ENCODE measurements at places on chromosomes 3 and 15.
A peak's percentile ranks its signal among the peaks of the same experiment; 100 is the strongest.

- no peak for DNase-seq
Observed at GRCh38 chr15:95417761-95418160, 912.7 kb upstream of the NR2F2 start.

DNA sequence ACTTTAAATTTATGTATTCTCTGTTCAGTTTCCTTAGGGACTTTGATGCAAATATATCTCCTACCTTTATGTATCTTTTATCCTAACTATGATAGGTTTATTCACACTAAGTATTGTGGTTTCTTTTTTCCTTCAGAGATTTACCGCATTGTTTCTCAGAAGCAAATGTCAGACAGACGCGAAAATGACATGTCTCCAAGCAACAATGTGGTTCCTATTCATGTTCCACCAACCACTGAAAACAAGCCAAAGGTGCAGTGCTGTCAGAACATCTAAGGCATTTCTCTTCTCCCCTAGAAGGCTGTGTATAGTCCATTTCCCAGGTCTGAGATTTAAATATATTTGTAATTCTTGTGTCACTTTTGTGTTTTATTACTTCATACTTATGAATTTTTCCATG lies 18.3 kb downstream of the RAB11A start:
- no peak for DNase-seq

- no peak for DNase-seq
Observed at GRCh38 chr15:57550640-57551039, 41.1 kb upstream of the MYZAP start.

- DNase-seq = peak; percentile 88
Observed at GRCh38 chr15:52340093-52340492, 44.5 kb upstream of the MYO5C start.

DNA sequence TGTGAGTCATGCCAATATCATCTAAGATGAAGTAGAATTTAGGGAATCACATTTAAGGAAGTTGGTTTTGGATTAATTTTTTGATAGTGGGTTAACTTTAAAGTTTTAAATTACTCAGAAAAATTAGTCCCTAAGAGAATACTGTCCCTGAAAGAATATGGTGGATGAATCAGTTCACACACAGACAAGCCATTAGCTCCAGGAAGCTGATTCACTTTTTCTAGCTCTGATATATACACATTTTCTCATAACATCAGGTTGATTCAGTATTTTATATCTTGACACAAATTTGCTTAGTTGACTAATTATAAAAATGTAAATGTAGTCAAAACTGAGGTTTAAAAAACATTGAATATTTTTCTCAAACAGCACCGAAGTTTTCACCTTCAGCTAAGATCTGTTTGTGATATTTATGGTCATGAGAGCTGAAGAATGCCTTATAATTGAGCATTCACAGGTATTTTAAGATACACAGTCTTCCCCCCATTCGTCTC lies 55.1 kb downstream of the MYH15 start:
- DNase-seq = no peak

DNA sequence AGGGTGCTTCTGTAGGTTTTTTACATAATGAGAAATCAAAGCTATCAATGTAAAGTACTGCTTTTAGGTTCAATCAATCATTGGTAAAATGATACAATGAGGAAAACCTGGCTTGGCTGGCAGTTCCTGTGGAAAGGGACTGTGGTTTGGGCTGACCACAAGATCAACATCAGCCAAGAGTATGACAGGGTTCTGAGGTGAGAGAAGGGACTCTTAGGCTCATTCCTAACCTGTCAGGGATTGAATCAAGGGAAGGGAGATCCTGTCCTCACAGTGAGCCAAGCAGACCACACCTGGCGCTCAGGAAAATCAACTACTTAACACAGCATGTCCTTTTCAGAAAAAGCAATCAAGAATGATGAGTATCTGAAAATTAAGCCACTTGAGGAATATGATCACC lies 111.1 kb downstream of the MAGI1 start:
- peak; percentile 39 for DNase-seq

DNA sequence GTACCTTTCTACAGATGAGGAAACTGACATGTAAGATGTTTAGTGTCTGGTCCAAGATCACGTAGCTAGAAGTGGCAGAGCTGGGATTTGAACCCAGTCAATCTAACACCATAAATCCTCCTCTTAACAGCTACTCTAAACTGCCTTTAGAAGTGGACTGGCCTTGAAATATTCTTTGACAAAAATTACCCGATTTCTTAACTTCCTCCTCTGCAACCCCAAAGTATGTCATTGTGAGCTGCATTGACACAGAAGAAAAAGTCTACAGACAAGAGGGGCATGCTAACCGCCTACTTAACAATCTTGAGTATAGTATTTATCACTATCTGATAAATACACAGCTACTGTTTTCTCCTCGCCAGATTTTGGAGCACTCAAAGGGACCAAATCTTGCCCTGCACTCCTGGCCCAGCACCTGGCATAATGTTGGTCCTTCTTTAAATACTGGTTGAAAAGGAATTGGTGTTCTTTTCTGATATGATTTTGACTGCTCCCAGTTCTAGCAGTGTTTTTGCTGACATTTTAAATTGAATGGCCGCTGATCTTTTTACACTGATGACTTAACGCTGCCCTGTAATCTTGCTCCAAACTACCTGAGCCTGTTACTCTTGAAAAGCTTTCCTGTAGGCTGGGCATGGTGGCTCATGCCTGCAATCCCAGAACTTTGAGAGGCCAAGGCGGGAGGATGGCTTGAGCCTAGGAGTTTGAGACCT lies 36.9 kb downstream of the ITPR1 start:
- no peak for DNase-seq

DNA sequence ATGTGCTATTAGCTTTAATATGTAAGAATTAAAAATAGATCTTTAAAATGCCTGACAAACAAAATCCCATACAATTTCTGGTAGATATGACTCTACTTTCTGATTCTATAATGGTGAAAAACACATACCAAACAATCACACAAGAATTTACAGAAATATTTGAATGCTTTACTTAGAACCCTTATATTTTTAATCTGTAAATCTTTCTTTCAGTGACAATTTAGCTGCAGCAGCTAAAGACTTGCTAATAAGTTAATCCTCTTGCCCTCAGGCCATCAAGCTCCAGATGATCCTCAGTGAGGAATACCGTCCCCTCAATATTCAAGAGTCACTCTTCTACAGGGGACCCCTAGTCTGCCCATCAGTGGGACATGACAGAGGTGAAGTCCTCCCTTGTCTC lies 55.6 kb downstream of the C3orf80 start:
- no peak for DNase-seq

DNA sequence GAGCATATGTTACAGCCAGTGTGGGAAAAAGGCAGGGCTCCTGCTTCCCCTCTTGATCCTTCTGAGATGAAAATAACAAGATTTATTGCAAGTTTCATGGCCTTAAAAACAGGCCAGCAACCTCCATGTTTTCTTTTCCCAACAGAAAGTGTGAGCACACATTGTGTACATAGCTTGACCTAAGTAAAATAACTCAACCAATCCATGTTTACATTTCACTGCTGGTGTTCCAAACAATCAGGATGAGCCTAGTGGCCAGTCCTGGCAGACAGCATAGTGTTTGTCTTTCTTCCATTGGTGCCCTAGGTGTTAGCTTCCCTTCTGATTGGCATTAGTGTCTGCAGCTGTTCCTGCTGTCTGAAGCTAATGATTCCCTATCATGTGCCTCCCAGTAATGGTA lies 847.7 kb downstream of the EPHA3 start:
- no peak for DNase-seq

GRCh38 chr3:142958707-142959106 lies 4.8 kb downstream of the PAQR9 start:
- no peak for DNase-seq

- no peak for DNase-seq
Observed at GRCh38 chr3:157373783-157374182, 62.9 kb upstream of the PTX3 start.

DNA sequence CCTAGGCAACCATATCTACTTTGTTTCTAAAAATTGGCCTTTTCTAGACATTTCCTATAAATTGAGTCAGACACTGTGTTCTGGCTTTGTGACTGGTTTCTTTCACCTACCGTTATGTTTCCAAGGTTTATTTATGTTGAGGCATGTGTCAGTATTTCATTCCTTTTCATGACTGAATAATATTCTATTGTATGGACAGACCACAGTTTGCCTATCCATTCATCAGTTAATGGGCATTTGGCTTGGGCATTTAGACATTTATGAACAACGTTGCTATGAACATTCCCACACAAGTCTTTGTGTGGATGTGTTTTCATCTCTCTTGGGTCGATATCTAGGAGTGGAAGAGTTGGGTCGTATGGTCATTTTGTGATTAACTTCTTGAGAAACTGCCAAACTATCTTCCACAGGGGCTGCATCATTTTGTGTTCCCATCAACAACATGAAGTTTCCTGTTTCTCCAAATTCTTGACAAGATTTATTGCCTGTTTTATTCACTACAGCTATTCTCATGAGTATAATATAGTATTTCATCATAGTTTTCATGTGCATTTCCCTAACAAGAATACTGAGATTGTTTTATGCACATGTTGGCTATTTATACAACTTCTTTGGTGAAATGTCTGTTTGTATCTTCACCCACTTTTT lies 3.5 kb upstream of the EFCC1 start:
- no peak for DNase-seq

DNA sequence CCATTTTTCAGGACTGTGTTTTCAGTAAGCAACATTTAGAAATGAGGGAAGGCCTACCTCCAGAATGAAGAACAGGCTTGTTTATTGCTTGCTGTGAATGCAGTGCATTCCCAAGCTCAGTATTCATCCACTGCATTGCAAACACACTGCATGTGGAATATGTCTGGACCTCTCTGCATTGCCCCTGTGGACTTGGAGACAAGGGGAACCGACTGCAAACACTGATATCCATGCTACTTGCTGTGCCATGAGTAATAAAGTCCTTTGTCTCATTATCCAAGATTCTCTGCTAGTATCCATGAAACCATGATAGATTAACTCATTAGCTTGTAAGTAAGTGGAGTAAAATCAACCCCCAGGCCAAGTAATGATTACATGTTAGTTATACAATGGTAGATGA lies 301.2 kb upstream of the NR2E3 start:
- DNase-seq = no peak

- DNase-seq = no peak
Observed at GRCh38 chr15:34494084-34494399, 56.4 kb upstream of the GOLGA8A start.
